ENCODE measurements at places on chromosomes 3 and 15.

- no peak for DNase-seq
Observed at GRCh38 chr3:32404714-32405113, 13.1 kb downstream of the CMTM7 start.

GRCh38 chr3:94024385-94024784 lies 4.0 kb downstream of the STX19 start:
- no peak for DNase-seq

DNA sequence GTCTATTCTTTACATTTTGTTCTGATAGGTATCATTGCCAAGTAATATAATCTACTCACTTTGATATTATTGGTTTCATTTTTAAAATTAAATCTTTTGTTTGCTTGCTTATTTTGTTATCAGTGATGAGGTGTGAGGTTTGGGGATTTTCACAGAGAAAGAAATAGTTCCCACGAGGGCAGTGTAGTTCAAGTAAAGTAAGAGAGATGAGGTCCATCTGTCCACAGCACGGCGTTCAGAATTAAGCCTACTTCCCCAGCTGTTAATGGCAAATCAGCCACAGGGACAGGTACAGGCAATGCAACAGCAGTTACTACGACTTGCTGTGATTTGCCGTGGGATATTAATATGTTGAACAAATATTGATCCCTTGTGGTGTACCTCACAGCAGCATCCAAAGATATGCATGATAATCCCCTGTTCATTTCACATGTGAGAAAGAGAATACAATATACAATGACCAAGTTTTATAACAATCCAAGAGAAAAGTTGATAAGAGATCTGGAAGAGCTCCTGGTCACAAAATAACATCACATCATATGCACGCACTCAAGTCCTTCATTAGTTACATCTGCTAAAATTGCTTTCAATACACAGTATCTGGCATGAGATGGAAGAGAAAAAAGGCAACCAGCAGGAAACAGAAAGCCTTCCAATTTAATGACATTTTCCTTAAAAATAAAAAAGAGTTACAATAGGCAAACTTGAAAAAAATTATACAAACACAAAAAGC lies 131.6 kb downstream of the TUSC7 start:
- DNase-seq: no peak

GRCh38 chr3:13841141-13841540 lies 38.7 kb downstream of the WNT7A start:
- no peak for DNase-seq

Data from stimulated activated CD4-positive, alpha-beta T cell treated with anti-CD3 and anti-CD28 coated beads, Interleukin-4, amount 100 ng/mL, for 48 hours (primary cell).